ENCODE measurements at places on chromosomes 1 and 21. TPM values are rescaled to one million over a fixed set of nuclear protein-coding genes. Genes with fewer than 3 reads are reported as not detected.

GRCh38 chr1:41741244-41741643, 177.5 kb downstream of the HIVEP3 start:
- no peak for DNase-seq

DNA sequence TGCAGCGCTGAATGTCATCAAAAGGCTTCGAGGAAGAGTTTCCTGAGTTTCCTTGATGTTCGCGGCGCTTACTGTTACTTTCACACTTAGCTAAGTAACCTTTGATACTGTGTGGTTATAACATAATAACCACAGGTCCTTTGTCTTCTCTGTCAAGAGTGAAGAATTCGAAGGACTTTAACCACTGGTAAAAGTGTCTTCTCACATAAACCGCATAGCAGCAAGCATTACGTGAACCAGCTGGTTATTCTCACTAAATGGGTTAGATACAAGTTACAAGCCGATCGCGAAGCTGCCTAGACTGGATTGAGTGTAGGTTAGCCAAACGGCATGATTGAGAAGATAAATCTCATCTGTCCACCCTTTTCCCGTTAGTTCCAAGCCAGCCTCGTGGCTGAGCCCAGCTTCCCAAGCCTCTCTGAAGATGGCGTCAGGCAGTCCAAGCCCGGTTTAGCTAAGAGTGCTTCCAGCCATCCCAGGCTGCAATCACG, 18.3 kb upstream of the IFNGR2 start:
- DNase-seq, result no peak

DNA sequence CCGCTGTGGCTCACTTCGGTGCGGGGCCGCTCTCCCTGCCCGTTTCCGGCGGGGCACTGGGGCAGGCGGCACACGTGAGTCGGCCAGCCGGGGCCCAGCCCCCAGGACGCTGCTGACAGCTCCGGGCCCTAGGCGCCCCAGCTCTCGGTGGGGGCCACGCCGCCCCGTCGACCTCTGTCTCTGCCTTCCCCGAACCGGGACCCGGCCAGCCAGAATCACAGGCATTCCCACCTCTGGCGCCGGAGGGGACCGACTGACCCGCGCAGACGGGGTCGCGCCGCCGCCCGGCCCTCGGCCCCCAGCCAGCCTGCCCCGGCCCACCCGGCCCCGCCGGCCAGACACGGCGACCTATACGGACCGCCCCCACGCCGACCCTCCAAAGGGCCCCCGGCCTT, 755 bp downstream of the SCMH1 start:
- peak; percentile 41 for DNase-seq

GRCh38 chr1:171663854-171664575, 11.5 kb upstream of the MYOC start:
- no peak for DNase-seq

GRCh38 chr1:6888268-6888667, 103.0 kb downstream of the CAMTA1 start:
- DNase-seq, result no peak

DNA sequence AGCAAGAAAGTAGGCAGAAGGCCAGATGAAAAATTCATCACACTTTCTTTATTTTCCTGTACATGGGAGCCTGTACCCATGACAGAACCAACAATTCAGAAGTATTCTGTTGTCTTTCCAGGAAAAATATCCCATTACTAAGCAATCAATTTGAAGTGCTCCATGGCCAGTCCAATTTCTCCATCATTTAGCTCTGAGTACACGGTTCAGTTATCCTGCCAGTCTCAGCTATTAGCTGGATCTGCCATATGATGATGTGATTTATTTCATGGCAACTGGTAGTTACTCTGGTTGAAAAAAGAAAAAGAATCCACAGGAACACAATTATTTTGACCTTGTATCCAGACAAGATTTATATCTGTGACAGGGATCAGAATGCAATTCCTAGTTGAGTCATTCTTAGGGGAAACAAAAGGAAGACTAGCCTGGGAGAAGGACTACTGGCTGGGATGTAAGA, 70.6 kb upstream of the GORAB start:
- no peak for DNase-seq

DNA sequence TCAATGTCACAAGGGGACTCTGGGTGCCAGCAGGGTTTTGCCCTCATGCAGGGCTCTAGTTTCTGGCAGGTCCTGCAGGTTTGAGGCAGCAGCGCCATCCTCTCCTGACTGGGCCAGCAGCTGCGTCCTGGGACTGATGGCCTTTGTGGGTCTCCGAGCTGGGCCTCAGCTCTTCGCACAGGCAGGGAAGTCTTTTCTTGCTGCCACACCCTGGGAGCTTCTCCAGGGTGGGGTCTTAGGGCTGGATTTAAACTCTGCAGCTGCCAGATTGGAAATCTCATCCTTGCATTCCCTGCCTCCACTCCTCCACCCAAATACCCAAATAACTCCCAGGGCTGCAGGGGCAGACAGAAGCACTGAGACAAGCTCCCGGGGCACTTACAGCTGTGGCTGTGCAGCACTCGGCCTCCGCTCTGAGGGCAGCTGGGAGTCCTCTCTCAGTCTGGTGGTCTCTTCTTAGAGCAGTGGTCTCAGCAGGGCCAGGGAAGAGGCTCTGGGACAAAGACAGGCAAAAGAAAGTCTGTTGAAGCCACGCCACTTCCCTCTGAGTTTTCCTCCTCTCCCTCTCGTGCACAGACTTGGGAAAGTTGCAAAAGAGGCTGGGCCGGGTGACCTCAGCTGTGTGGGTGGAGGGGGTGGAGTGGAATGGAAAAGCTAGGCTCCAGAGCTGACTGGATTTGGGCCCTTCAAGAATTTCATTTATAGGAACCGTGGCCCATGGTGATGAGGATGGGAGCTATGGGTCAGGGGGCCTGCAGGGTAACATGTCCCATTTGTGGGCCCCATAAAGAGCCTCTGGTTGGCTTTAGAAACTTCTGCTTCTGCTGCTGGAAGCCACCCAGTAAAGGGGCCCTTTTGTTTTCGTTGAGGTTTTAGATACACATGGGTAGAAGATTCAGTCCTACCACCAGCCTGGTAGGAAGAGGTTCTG, at the start of gene RAB7B:
Gene RAB7B (minus strand): TSS at position 525 of the 931 bp plus-strand sequence. CDS start 9,260 bp downstream, outside the sequence.
- peak; percentile 74 for DNase-seq

TIAM1 gene
- total RNA-seq, result not detected

TMEM82 gene
- not detected for total RNA-seq

ACBD6 gene
- total RNA-seq, result 63.8 TPM

MAGI3 gene
- total RNA-seq, result 19.9 TPM

DNA sequence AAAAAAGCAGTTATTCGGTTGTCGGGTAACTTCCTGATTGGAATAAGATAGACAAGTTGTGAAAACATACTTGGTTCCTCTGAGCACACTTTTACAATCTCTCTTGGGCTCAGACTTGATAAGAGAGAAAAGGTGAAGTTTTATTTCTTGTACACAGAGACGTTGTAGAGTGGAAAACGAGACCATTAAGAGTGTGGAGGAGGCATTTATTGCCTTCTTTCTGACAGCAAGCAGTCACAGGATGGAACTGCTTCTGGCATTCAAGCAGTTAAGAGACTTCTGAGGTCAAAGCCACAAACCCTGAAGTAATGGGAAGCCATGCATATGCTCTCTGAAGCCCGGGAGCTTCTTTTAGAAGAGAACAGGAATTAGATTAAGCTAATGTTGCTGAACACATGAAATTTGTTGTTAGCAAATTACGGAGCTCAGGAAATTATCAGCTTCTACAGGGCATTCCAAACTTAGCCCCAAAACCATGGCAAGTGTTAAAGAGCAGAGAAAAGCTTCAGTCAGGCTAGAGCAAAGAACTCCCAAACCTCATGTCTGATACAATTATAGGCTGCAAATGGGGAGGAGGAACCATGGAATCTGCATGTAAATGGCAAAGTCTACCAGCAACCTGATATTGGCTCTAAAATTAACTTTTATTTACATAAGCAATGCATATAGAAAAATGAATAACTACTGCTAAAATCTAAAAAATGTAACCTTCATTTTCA, 26.0 kb downstream of the S1PR1 start:
- no peak for DNase-seq
